ENCODE measurements at places on chromosomes 12 and 14. TPM values are rescaled to one million over a fixed set of nuclear protein-coding genes. Genes with fewer than 3 reads are reported as not detected.

DNA sequence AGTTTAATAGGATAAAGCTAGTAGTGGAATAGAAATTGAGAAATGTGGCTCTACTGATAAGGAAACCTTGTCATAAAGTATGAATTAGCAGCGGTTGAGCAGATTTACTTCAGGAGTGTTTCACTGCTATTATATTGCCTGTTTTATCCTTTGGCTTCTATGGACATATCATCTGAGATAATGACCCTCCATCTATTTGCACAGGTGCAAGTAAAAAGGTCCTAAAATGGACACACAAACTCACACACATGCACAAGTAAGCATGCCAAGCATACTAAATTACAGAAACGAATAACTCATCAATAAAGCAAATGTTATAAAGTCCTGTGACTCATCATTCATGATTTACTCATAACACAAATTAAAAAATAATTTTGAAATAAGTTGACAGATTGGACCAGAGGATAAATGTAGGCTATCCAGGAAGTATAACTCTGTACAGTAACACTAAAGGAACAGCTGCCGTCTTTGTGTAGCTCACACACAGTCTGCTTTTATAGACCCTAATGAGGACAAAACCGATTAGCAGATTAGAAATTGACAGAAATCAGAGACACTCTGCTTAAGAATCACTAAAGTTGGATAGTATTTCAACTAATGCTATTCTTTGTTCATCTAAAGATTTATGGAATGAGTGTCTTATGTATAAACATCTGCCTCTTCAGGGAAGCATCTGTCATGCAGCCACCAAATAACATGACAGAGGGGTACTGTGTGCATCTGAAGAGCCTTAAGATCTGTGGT lies 73.9 kb downstream of the SYT1 start:
- no peak for DNase-seq

DNA sequence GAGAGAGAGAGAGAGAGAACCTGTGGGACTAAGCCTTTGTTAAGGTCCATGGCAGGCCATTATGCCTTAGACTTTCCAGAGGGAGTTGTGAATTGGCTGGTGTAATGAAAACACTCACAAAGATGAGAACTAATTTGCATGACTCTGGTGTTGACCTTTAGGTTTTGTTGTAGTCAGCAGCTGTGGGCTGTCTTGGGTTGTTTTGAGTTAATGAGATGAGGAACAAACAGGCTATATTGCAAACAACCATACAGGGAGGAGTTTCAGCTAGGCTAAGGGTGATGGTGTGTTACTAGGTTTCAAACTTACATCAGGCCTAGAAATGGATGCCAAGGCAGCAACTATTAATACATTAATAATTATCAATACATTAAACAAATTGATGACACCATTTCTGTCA lies 26.3 kb downstream of the ATXN7L3B start:
- no peak for DNase-seq

DNA sequence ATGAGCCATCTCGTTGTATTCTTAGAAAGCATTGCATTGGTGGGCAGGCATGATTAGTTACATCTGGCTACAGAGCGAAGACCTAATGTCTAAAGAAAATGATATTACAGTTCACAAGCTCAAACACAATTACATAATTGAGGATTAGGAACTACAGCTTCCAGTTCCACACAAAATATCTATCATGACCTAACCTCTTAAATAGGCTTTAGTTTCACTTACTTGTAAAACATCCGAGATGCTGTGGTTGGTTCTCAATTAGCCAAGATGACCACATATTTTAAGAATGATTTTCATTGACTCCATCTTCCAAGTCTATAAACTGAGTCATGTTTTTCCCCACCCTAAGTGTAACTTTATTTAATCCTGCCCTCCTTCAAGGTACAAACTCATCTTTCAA lies 69.5 kb downstream of the LRIG3 start:
- DNase-seq, result no peak

- DNase-seq, result peak; percentile 33
Observed at GRCh38 chr12:99043319-99043914, 398.3 kb downstream of the APAF1 start.

GRCh38 chr14:105077649-105077995 lies 12.4 kb upstream of the GPR132 start:
- no peak for DNase-seq

DNA sequence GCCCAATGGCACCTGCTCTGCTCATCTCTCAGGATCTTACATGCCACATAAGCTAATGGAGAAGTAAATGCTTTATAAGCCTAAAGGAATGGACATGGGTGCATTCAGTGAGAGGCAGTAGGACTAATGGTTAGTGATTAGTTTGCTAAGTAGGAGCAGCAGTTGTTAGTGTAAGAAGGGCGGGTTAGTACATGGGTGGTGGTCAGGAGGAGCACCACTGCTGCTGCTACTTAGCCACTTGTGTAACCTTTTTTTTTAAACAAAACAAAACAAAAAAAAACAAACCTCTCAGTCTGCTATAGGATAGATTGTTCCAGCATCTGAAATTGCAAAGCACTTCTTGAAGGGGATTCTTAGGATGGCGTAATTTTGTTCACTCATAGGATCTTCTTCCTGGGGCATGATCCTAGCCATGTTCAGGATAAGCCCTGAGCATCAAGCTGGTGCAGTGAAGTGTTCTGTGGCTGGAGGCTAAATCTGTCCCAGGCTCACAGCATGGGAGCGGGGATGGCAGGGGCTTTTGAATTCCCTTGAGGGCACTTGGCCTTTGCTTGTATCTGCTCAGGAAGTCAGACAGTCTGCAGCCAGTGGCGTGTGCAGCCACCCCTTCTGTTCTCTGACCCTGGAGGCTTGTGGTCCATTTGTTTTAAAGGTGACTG lies 63.6 kb downstream of the CHST11 start:
- no peak for DNase-seq

DNA sequence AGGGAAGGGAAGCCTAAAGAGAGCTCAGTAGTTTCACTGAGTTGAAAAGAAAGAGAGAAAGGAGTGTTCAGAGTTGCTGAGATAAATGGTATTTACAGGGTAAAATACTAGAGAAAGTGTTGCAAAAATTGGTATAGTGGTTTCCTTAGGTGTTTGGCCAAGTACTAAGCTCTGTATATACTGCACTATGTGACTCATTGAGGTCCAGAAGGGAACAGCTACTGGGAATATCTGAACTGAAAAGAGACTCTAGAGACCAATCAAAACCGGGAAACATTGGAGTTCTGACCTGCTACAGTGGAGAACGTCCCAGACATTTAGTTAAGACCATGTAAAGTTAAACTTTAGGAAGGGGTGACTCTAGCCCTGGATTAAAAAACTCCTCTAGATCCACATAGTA lies 42.7 kb upstream of the ALX1 start:
- DNase-seq, result no peak

DNA sequence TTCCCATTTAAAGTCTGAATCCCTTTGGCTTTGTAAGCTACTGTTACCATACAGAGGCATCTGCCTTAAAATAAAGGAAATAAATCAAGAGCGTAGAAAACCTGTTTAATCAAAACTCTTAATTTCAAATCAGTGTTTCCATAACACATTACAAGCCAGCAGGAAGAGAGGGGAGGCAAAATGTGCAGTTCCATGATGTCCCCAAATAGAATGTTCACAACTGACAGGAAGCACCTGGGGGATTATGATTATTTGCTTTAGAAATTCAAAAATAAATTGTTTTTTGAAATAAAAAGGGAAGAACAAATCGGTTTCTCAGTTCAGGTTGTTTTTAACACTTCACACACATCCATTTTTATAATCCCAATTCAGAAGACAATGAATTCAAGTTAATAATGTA lies 21.4 kb downstream of the SOCS2 start:
- DNase-seq, result no peak

DNA sequence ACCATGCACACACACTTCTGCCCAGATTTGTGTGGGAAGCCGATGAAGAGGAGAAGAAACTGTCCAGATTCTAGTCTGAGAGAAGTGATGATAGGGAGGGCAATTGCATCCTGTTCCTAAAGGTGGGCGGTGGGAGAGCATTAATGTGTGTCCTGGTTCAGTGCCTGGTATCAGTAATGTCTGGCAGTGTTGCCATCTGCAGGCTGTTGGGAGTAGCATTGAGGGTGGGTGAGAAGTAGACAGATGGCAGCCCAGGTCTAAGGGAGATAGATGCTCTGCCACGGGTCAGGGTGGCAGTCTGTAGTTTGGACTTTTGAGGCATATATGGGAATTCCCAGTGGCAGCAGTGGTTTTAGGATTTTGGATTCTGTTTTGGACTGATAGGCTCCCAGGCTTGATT lies 156.4 kb downstream of the ETNK1 start:
- no peak for DNase-seq

The ZNF10 gene
- total RNA-seq, result 1.8 TPM

The CMA1 gene
- not detected for total RNA-seq

The ZC2HC1C gene
- 0.93 TPM for total RNA-seq

The MGAT4C gene
- 0.47 TPM for total RNA-seq

The ACRBP gene
- total RNA-seq, result 0.58 TPM

The RFX4 gene
- total RNA-seq, result not detected

The ADAM20 gene
- 0.47 TPM for total RNA-seq

The AGAP2 gene
- total RNA-seq, result not detected

Data from glomerular endothelial cell (primary cell).